ENCODE measurements at places on chromosomes 3 and 15.

DNA sequence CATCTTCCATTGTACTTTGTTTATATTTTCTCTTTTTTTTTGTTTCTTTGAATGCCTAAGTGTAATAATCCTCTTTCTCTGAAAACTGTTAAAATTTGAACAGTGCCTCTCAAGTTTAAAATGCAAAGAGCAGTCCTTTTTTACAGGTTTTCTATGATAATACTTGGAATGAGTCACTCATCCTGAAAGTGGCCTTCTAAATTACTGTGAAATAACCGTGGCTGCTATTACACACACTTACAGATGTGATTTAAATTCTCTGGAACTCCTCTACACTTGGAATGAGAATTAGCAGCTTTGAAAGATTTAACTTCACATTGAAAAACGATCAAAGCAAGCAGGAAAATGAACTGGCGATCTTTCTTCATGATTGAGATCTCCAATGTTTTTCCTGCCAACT lies 105.9 kb downstream of the ROBO1 start:
- no peak for DNase-seq

- DNase-seq: no peak
These were observed 111.9 kb downstream of the OXSM start for GRCh38 chr3:25901796-25902195.

GRCh38 chr15:89058876-89059405 lies 29.3 kb upstream of the ABHD2 start:
- no peak for DNase-seq

GRCh38 chr3:84905556-84905920 lies 53.3 kb upstream of the CADM2 start:
- no peak for DNase-seq

DNA sequence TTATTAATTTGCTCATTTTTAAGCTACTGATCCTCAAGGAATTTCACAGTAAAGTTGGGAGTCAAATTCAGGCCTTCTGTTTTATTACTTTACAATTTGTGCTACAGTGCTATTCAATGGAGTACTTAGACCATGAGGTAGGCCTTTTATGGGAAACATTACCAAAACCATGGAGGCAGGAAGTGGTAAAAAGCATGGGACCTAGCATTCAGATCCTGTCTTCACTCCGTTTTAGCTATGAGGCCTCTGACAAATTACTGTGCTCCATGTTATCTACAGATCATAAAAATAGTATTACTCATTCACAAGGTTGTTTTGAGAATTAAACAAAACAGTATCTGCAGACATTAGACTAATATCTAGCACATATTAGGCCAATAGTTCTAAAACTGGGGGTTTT lies 140.6 kb upstream of the SLITRK3 start:
- DNase-seq: peak; percentile 47

- no peak for DNase-seq
These were observed 153.4 kb downstream of the OTOL1 start for GRCh38 chr3:161649900-161650484.

DNA sequence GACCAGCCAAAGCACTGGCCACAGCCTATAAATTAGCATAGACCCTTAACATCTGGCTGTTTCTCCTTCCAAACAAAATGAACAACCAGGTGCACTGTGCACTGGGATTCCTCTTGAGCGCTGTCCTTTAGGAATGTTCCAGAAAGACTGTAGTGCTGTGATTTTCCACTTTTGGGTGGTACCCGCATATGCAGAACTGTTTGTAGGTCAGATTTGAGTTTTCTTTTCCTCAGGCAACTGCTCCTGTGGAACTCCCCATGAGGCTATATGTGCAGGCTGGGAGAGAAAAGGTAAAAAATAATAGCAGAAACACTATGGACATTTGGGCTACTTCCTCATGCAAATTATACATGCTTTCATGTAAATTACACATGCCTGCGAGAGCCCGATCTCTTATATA lies 139.1 kb downstream of the CHST2 start:
- no peak for DNase-seq

DNA sequence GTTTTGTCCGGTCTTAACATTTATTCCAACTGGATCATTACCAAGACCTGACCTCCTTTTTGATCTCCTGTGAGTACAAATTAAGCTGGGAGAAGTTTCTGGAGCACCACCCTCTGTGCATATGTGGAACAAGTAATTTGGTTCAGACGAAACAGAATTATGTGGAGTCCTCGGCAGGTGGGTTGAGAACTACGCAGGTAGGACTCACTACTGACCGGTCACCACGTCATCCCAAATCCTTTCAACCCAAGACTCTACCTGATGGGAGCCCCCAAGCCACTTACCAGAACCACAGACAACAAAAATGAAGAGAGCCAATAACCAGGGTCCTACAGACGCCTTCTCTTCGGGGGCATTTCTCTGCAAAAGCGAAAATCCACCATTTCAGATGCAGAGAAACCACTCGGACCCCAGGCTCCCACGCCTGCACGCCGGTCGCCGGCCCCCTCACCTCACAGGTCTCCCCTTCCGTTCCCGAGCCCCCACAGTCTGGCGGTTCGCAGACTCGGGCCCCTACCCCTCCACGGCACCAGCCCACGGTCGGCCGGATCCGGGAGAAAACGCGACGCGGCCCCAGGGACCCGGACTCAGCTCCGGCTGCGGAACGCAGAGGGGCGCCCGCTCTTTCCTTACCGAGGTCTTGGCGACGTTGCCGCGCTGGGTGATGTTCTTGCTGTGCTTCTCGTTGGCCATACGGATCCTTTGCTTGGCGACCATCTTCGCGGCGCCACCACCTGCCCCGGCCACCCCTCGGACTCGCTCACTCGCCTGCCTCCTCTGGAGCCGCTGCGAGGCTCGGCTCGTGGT lies 674 bp downstream of the SERP1 start:
- no peak for DNase-seq

GRCh38 chr3:51340013-51340829 lies 44.9 kb upstream of the MANF start:
- DNase-seq: peak; percentile 87

- DNase-seq: no peak
These were observed 61.1 kb downstream of the AMOTL2 start for GRCh38 chr3:134312873-134313846.

- no peak for DNase-seq
These were observed 16.8 kb upstream of the MCCC1 start for GRCh38 chr3:183116025-183116614.

DNA sequence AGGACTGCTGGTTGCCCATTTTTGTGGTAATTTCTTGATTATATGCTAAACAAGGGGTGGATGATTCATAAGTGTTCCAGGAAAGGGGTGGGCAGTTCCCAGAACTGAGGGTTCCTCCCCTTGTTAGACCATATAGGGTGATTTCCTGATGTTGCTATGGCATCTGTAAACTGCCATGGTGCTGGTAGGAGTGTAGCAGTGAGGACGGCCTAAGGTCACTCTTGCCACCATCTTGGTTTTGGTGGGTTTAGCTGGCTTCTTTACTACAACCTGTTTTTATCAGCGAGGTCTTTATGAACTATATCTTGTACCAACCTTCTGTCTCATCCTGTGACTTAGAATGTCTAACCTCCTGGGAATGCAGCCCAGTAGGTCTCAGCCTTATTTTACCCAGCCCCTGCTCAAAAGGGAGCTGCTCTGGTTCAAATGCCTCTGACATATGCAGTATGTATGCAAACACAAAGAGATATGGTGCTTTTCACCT lies 46.2 kb downstream of the C3orf38 start:
- peak; percentile 17 for DNase-seq

DNA sequence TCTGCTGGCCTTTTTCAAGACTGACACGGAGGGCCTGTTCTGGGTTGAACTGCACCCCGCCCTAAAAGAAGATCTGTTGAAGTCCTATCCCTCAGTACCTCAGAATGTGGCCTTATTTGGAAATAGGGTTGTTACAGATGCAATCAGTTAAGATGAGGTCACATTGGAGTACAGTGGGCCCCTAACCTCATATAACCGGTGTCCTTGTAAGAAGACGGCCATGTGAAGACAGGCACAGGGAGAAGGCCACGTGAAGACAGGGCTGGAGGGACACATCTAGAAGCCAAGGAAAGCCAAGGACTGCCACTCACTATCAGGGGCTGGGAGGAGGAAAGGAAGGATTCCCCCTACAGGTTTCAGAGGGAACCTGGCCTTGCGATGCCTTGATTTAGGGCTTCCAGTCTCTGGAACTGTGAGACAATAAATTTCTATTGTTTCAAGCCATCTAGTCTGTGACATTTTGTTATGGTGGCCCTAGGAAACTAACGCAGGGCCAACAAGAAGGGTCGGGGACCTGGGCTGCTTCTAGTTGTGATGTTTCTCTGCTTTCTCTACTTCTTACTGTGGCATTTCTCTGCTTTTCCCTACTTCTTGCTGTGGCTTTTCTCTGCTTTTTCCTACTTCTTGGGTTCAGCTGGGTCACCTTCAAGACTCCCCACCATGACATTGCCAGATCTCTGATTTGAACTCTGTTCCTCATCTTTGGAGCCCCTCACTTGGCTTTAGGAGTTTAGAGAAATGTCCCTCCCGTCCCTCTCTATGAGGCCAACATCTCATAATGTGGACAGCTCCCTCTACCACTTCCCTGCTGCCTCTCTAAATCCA lies 4.8 kb upstream of the CCDC174 start:
- no peak for DNase-seq

GRCh38 chr3:133833267-133833666 lies 27.7 kb downstream of the SRPRB start:
- no peak for DNase-seq

DNA sequence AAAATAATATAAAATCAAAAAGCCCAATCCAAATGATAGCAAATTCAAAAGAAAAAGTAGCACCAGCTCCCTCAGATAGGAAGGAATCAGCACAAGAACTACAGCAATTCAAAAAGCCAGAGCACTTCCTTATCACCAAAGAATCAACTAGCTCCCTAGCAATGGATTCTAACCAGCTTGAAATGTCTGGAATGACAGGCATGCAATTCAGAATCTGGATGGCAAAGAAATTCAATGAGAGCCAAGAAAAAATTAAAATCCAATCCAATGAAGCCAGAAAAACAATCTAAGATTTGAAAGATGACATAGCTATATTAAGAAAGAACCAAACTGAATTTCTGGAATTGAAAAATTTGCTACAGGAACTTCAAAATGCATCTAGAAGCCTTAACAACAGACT lies 1334.4 kb upstream of the ALCAM start:
- peak; percentile 0 for DNase-seq

DNA sequence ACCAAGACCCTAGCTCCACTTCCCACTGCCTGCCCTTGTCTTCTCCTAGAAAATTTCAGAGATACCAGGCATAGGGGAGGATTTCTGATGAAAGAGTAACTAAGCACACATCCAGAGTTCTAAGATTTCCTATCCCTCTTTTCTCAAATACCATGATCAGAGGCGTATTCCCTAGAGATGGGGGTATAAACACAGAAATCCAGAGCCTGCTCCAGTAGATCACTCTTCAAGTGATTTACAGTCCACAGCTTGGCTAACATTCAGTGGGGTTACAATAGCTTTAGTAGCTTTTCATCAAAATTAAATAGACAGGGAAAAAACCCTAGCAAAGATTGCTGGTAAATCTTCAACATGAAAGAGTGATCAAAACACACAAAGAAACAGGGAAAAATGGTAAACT lies 800.7 kb upstream of the GRM7 start:
- DNase-seq: no peak

- DNase-seq: no peak
These were observed 242.0 kb downstream of the NFKBIZ start for GRCh38 chr3:102091358-102091757.

GRCh38 chr15:82172506-82172905 lies 90.0 kb downstream of the EFL1 start:
- DNase-seq: no peak

GRCh38 chr3:44906997-44907396 lies 32.6 kb downstream of the TGM4 start:
- no peak for DNase-seq

DNA sequence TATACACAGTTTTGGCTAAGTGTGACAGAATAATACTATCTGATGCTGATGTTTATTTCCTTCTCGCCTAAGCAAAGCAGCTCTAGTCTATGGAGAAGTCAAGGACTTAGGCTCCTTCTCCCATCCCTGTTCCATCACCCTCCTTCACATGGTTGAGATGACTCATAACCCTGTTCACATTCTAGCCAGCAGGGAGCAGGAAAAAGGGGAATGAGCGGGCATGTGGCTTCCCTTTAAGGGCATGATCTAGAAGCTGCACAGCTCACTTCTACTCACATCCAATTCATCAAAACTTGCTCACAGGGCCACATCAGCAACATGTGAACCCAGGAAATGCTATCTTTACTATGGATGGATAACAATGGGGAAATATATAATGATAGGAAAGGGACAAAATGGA lies 40.9 kb downstream of the CBLB start:
- peak; percentile 64 for DNase-seq

DNA sequence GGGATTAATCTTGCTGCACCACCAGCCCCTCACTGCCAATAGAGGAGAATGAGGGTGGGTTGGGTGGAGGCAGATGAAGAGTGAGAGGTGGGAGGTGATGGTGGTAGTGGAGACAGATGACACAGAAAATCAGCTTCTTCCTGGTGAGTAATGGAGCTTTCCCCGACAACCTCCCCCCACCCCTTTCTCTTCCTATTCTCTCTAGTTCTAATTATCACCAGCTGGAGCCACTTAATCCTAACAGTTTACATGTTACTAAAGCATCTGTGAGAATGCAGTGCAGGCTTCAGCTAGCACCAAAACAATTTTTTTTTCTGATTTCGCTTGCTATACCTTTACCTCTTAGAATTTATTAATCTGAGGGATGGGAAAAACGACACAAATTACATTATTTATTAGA lies 116.1 kb upstream of the DNAJC19 start:
- peak; percentile 18 for DNase-seq

DNA sequence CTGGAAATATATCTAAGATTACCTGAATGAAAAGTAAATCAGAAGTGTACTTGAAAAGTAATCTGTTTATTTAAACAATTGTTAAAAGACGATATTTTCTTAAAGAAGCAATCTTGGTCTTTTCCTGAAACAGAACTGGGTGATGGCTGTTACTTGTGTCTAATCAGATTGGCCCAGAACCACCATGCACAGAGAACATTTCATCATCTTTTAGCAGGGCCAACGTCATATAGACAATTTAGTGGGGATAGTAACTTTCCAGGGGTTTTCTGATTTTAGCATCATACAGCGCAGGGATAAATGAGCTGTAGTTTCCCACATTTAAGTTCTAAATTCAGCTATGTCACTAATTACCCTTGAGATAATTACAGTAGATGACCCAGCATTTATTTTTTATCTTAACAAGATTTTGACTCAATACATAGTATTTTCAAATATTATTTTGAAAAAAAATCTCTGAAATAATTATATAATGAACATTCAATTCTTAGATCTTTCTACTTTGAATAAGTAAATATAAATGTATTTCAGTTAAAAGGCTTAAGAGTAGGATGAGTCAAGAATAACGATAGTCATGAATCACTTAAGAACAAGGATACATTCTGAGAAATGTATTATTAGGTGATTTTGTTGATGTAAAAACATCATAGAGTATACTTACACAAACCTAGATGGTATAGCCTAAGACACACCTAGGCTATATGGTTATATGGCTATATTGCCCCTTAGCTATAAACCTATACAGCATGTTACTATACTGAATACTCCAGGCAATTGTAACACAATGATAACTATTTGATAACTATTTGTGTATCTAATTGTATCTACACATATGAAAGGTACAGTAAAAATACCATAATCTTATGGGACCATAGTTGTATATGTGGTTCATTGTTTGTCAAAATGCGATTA lies 103.8 kb upstream of the MME start:
- DNase-seq: no peak
